Thoracic aorta (tissue), 2 donors: ENCODE measurements at places on chromosomes 2 and 18. TPM values are rescaled to one million over a fixed set of nuclear protein-coding genes. Genes with fewer than 3 reads are reported as not detected.

GRCh38 chr2:239467281-239467955, 66.6 kb upstream of the HDAC4 start:
- H3K4me3 ChIP-seq = no peak overlapping the region
- no peaks in the 10 kb centered on the region for H3K36me3 ChIP-seq
- H3K27me3 ChIP-seq = no peaks in the 10 kb centered on the region
- H3K4me1 ChIP-seq = peaks cover 12% of the 10 kb centered on the region
- no peak for DNase-seq

DNA sequence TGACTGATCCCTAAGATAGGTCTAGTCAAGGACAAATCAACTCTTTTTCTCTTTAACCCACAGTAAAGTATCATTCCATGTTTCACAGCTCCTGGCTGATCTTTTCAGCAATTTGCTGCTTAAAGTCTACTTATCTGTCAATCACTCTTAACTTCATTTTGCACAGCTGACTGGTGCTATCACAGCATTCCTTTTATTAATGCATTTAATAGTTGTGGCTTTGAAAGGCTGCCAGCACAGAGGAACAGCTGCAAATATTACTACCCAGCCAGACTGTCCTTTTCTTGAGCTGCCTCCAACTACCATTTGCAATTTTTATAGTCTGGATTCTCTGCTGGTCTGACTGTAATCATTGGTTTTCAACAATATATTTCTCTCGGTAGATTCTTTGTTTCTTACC, 303.5 kb downstream of the STK39 start:
- DNase-seq = no peak
- no peaks in the 10 kb centered on the region for H3K36me3 ChIP-seq
- no peak overlapping the region for H3K4me3 ChIP-seq
- H3K4me1 ChIP-seq = no peaks in the 10 kb centered on the region

GRCh38 chr2:9552219-9553178, 3.1 kb downstream of the ADAM17 start:
- peaks cover 57% of the 10 kb centered on the region for H3K4me1 ChIP-seq
- peak overlapping the region; percentile 43 for H3K4me3 ChIP-seq
- no peaks in the 10 kb centered on the region for H3K36me3 ChIP-seq
- no peak for DNase-seq
- H3K27ac ChIP-seq = peak overlapping the region; percentile 97

GRCh38 chr2:220533485-220533884, 906.1 kb downstream of the SLC4A3 start:
- no peaks in the 10 kb centered on the region for H3K27me3 ChIP-seq
- no peaks in the 10 kb centered on the region for H3K36me3 ChIP-seq
- H3K4me3 ChIP-seq = no peak overlapping the region
- no peak overlapping the region for H3K27ac ChIP-seq
- DNase-seq = no peak

DNA sequence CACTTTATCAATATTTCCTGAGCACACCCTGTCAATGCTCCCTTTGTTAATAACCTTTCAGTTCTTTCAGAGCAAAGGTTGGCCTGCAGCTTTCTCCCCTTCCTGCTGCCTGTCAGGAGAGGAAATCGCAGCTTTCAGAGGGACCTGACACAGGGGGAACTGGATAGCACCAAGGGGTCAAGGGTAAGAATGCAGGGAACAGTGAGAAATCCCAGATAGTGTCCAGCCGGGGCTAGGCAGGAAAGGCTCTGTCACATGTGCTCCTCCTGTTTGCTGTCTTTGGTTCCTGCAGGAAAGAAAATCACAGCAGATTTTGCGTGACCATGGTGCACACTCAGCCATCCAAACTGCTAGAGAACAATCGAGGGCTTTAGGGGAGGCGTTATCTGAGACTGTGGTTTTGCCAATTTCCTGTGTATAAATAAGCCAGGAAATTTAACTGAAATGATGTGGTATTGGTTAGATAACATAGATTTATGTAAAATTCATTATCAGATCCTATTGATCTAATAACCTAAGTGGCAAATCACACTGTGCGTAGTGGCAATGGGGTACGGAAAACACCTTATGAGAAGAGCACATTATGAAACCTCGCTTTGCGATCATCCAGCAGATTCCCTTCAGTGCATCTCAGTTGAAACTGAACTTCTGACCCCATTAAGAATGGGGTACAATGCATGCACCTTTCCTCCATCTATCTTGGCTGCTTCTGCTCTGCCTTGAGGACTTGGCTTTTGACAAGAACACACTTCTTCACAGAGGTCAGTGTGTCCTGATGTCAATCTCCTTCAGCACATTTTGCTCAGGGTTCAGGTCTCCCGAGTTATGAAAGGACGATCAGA, 178.0 kb downstream of the ICOS start:
- no peak overlapping the region for H3K4me3 ChIP-seq
- peaks cover 15% of the 10 kb centered on the region for H3K4me1 ChIP-seq

MC2R gene
- total RNA-seq = not detected

ZNF513 gene
- total RNA-seq = 10.9 TPM

GKN2 gene
- 9.7 TPM for total RNA-seq
